ENCODE measurements at places on chromosomes 16 and 17. TPM values are rescaled to one million over a fixed set of nuclear protein-coding genes. Genes with fewer than 3 reads are reported as not detected.

- DNase-seq = peak; percentile 54
Observed at GRCh38 chr17:78142119-78142861, 3.9 kb upstream of the C17orf99 start.

DNA sequence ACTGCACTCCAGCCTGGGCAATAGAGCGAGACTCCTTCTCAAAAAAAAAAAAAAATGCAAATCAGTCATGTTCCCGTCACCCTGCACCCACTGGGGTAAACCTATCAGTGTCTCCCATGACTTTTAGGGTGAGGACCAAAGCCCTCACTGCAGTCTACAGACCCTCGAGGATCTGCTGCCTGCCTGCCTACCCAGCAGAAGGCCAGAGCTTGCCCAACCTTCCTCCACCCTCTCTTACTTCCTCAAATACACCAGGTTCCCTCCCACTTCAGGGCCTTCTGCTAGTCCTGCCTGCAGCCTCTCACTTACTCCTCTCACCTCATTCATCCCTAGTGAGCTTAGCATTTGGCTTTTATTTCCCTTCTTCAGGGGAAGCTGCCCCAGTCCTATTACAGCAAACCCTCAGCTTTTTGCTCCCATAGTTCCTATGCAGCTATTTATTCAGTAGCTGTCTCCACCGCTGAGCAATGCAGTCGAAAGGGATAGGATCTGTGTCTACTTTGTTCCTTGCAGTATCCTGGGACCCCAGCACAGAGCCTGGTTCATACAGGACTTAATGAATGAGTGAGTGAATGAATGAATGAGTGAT lies 17.8 kb upstream of the TOB1 start:
- DNase-seq = no peak

- no peak for DNase-seq
Observed at GRCh38 chr17:9231449-9232154, 210.3 kb downstream of the NTN1 start.

- DNase-seq = no peak
Observed at GRCh38 chr16:46686815-46687473, 2.0 kb downstream of the VPS35 start.

GRCh38 chr16:27579087-27579980 lies 29.4 kb downstream of the KATNIP start:
- DNase-seq = no peak

- DNase-seq = no peak
Observed at GRCh38 chr17:38877130-38877851, 7.4 kb downstream of the LASP1 start.

- no peak for DNase-seq
Observed at GRCh38 chr16:74871608-74872007, 97.0 kb upstream of the FA2H start.

DNA sequence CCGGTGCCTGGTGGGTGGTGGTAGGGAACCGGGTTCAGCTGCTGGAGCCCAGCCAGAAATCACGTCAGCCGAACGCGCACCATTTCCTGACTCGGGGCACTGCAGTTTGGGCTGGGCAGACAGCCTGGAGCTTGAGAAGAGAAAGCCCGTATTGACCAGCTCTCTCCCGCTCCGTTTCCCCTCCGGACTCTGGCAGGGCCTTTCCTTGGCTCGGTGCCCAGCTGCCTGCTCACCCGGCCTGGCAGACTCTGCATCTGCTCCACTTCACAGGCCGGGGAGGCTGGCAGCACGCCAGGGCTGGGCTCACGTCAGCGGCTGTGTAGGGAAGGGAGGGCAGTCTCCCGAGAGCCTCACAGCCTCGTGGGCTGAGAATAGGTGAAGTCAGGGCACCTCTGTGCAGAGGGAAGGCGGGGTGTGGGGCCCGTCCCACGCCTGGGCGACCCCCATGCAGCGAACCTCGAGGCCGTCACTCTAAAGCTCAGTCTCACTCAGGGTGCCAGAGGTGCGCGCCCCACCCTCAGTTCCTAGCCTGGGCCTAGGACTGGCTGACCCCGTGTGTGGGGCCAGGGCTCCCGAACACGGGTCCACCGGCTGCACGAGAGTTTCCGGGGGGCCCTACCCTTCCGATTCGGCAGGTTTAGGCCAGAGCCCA lies 59.1 kb downstream of the OR1D5 start:
- DNase-seq = peak; percentile 97

DNA sequence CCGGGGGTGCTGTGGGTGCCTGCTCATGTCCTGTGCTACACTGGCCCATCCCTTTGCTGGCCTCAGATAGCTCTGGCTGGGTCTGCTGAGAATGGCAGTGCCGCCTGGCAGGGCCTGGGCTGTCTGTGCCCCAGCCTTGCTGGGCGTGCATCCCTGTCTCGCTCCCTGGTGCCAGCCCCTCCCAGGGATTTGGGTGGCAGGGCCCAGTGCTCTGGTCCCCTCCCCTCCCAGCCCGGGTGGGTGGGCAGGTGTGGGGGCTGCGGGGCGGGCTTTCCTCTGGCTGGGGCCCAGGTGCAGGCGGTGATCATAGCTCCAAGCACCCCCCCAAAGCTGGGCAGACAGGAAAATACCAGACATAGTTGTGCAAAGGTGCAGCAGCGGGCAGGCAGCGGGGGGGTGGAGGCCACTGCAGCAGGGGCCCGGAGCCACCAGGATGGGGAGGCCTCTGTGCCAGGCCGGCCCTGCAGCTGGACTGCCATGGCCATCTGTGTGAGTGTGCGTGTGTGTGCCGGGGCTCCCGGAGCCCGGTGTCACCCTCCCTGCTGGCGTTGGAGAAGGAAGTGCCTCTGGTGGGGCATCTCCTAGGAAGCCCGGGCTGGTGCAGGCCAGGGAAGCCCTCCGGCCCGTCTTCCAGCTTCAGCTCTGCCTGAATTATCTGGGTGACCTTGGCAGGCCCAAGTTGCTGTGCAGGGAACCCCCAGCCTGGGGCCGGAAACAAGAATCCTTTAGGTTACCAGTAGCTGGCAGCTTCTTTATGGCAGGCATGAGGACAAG lies 7.4 kb downstream of the GLIS2 start:
- no peak for DNase-seq

- peak; percentile 89 for DNase-seq
Observed at GRCh38 chr16:67910158-67910557, 17.1 kb downstream of the PSKH1 start.

- peak; percentile 3 for DNase-seq
Observed at GRCh38 chr17:61689610-61690180, 98.7 kb upstream of the NACA2 start.

- no peak for DNase-seq
Observed at GRCh38 chr16:85593494-85594221, 19.5 kb upstream of the GSE1 start.

DNA sequence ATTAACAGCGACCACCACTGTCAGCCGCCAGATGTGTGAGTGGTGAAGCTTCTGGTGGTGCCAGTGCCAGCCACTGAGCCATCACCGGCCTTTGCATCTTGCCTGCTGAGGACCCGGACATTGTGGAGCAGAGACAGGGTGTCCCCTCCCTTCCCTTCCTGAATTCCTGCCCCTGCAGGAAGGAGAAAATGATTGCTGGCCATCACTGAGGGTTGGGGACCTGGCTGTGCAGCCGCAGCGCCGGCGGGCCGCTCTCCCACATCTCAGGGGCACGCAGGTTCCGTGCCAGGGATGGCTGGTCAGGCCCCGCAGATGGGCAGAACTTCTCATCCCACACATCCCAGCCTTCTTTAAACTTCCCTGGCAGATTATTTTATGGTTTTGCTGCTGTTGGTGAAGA lies 56.5 kb downstream of the RPTOR start:
- no peak for DNase-seq

- DNase-seq = peak; percentile 83
Observed at GRCh38 chr17:78172249-78173051, 4.1 kb downstream of the SYNGR2 start.

GRCh38 chr17:16817201-16817600 lies 127.2 kb downstream of the CCDC144A start:
- DNase-seq = no peak

DNA sequence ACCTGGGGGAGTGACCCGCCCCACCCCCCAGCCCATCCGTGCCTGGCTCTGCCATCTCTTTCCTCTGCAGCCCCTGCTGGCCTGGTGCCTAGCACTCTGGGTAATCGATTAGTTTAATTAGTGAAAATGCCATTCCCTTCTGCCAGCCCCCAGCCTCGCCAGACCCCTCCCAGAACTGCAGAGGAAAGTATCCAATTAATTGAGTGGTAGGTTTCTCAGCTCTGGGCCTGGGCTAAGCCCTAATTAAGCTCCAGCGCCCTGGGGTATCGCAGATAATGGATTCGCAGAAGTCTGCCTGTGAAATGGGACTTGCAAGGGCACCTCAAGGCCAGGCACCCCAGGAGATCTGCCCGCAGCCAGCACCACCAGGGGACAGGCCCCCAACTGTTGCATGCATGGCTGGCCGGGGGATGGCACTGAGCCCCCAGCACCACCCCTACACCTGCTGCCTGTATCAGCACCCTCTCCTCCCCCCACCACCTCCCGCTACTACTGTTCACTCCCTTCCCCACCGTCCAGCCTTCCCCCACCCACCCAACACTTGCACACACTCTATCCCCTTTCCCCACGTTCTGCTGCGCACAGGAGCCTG lies 19.7 kb upstream of the SPPL2C start:
- DNase-seq = no peak

CCDC200 gene
- total RNA-seq = not detected

KRTAP16-1 gene
- not detected for total RNA-seq

ZFPM1 gene
- total RNA-seq = 0.70 TPM

ARHGAP23 gene
- total RNA-seq = 68.6 TPM

C17orf113 gene
- total RNA-seq = 0.51 TPM

SPEM3 gene
- not detected for total RNA-seq

CDK10 gene
- total RNA-seq = 43.3 TPM

TP53TG3D gene
- total RNA-seq = 2.1 TPM

TUFM gene
- total RNA-seq = 154 TPM

FKBP10 gene
- total RNA-seq = 174 TPM

SBK1 gene
- 3.7 TPM for total RNA-seq

SLFN13 gene
- total RNA-seq = 0.37 TPM

TBC1D3G gene
- total RNA-seq = not detected

TEKT1 gene
- total RNA-seq = not detected

DUSP3 gene
- total RNA-seq = 104 TPM

GFAP gene
- total RNA-seq = 0.68 TPM
